Stimulated activated CD8-positive, alpha-beta memory T cell treated with anti-CD3 and anti-CD28 coated beads, Interleukin-7, amount 100 ng/mL, for 1 hour (primary cell): ENCODE measurements at places on chromosomes 11 and 22.

DNA sequence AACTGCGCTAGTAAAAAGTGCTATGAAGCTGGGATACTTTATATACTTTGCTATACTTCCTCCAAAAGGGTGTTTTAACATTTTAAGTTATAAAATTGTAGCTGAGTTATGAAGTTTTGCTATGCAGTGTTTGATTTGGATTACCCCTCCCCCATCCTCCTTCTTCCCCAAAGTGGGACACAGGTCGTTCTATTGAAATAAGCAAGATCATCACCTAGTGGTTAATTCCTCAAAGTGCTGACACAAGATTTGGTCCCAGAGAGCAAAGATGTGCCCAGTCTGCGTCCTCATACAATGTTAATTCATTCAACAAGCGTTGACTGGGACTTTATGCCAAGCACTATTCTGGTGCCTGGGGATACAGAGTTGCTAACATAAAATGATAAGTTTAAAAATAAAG, 78.5 kb downstream of the SPON1 start:
- DNase-seq, result no peak

DNA sequence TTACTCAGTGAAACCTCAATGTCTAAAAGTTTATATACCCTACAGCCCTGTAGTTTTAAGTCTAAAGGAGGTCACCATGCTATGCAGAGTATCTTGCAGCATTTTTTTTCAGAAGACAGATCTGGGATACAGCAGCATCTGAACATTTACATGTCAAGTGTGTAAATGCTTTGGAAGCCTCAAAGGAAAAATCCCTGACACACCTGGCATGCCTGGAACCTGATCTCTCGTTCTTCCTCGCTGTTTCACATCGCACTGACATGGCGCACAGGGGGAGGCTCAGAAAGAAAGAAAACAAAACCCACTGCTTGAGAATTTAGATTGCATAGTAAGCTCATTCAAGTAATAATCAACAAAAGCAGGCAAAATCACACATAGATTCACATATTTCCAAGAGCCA, 31.0 kb downstream of the PAX6 start:
- no peak for DNase-seq

DNA sequence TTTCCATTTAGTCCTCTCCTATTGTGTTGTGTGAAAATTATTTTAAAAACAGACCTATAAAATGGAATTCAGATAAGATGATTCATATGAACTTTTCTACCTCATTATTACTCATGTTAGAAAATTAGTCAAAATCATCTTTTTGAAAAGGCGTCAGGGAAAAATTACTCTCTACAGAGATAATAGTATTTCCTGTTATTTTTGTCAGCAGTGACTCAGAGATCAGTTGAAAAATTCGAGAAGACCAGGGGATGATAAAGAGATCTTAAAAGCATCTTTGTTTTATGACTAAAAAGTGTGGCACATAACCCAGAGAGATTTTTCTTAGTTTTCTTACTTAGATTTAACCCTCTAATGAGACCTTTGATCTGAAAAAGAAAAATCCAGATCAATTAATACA, 157.9 kb upstream of the CARD18 start:
- no peak for DNase-seq

DNA sequence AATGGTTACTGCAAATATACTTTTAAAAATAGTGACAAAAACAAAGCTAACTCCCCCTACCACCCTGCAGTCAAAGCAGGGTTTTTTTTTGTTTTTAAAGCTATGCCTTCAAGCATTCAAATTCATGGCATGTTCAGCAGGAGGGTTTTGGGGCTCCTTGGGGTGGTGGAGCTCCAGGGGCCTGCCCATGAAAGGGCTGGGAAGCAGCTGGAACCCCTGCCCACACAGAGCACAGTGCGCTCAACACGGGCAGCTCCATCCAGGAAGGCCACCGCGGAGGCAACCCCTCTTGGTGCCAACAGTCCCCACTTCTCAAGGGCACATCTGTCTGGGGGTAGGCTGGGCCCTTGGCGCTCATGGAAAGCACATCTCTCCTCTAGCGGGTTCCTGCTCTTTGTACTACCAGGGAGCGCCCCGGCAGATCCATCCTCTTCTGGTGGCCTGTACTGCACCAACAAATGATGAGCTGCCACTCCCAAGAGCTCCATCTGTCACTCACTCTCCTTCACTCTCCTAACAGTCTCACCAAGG, 16.6 kb upstream of the PHLDA2 start:
- no peak for DNase-seq

- no peak for DNase-seq
These were observed 888.9 kb downstream of the BRD1 start for GRCh38 chr22:48938741-48939140.

- no peak for DNase-seq
These were observed 54.4 kb upstream of the JAM3 start for GRCh38 chr11:134014511-134014910.

- DNase-seq, result no peak
These were observed 413.4 kb downstream of the SOX6 start for GRCh38 chr11:15942936-15943335.

DNA sequence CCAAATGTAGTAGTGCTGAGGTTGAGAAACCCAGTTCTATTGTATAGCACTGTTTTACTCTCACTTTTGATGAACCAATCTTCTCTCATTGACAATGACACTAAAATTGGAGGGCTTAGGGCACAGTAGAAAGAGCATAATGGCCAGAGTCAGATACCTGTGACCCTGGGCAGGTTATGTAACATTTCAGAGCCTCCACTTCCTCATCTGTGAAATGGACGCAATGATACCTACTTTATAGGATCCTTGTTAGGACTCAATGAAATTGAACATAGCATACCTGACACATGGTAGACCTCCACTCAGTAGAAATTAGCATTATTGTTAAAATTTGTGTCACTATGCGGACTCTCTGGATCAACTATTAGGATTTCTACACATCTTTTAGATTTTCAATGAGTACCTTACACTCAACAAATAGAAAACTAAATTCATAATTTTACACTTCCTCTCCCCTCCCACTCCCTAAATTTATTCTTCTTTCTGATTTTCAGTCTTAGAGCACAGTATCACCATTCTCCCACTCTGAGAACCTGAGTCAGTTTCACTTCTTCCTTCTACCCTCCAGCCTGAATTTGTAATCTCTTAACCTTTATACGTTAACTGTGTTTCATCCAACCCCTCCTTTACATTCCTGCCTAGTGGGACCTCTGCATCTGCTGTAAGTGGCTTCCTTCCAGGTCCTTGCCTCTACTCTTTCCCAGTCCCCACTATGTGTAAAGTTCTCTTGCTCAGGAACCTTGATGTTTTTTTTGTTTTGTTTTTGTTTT, 78.3 kb downstream of the MICAL2 start:
- no peak for DNase-seq

DNA sequence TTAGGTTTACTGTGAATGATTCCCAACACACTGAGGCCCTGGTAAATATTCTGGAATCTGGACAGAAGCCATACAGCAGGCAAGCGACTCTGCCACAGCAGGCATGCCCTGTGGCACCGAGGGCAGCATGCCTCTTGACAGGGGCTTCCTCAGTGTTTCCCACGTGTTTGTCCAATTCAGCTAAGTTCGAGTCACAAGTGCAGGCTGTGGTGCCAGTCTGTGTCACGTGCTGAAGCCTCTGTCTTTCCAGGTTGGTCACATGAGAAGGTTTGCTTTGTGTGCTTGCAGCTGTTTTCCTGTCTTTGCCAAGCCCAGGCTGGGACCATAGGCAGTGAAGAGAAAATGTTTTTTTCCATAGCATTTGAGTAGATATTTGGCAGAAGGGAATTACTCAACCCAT, 2.4 kb upstream of the PPFIBP2 start:
- no peak for DNase-seq

GRCh38 chr11:44564166-44564565, 1.3 kb upstream of the CD82 start:
- no peak for DNase-seq

DNA sequence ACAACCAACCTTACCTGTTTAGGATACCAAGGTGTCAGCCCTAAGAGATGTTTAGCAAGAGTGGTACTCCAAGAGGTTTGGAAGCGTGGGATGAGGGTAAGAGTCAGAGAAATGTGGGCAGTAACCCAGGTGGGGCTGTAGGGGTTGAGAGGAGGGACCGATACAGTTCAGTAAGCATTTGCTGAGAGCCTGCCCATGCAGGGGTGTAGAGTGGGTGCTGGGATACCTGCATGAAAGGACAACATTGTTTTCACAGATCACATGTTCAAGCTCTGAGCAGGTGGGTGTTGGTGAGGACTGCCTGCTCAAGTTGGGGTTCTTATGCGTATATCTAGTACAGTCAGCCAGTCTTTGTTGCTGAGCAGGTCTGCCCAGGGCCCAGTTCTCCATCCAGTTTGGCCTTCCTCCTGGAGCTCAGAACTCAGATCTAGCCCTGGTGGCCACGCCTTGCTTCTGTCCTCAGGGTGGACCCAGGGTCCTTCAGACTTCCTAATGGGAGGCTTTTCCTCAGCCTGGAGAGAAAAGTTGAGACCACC, 14.8 kb downstream of the PPFIBP2 start:
- no peak for DNase-seq

GRCh38 chr11:75090671-75091177, 6.0 kb downstream of the OR2AT4 start:
- no peak for DNase-seq

GRCh38 chr11:1870721-1871466, 18.0 kb downstream of the LSP1 start:
- no peak for DNase-seq

GRCh38 chr11:16962146-16962545, 52.1 kb downstream of the PLEKHA7 start:
- DNase-seq, result no peak

- no peak for DNase-seq
These were observed 45.2 kb upstream of the TBCEL start for GRCh38 chr11:120978701-120979100.

DNA sequence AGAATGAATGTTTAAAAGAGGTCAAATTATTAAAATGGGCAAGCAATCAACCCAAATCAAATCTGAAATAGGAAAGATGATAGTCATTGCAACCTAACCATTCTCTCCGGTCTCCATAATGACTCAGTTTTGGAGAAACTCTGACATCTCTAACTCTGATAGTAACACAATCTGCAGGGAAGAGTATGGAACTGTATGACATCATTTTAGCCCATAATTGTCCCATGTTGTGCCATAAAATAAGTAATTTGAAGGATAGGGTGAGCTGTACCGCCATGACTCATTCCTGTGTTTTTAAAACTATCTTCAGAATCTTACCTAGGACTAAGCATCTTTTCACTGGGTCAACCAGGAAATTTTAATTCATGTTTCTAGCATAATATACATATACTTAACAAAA, 350.8 kb downstream of the DLG2 start:
- no peak for DNase-seq

DNA sequence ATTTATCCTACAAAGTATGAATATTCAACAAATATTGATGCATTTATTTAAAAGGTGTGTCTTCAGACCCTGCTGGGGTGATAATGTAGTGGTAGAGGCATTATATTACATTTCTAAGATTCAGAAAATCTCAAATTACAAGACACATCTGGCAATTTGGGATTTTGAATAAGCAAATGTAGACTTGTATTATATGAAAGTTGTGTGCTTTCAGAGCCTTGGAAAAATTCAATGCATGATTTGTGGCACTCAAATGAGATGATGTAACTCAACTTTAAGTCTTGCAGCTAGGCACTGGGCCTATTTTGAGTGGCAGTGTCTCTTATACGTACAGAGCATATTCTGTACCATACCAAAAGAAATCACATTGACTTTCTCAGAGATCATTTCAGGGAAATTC, 214.4 kb downstream of the ETS1 start:
- DNase-seq, result no peak

DNA sequence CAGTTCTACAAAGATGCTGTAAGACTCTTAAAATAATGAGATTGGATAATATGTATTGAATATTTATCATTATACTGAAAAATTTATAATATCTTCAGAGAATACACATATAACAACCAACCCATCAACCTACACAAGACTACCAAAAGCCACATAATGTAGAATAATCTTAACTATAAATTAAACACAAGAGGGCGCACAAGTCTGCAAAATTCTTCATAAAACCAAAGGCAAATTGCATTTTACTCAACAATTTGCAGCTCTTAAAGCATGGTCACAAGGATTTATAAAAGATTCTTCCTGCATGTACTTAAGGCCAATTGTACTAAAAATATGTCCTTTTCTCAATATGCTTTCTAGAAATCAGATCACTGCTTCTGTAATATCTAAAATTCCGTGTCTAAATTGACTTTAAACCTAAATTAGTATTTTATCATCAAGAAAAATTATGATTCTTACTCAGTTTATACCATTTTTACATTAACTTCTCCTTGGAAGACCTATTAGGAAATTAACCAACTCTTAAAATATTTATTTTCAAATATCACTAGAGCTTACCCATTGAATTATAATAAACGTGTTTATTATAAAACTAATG, 79.0 kb downstream of the TTC28 start:
- no peak for DNase-seq

GRCh38 chr22:31282748-31283468, 9.4 kb downstream of the PIK3IP1 start:
- DNase-seq, result no peak

- DNase-seq, result no peak
These were observed 63.0 kb downstream of the RELT start for GRCh38 chr11:73439002-73439843.

GRCh38 chr22:33969045-33969444, 48.8 kb upstream of the LARGE1 start:
- DNase-seq, result no peak

GRCh38 chr11:95451682-95452081, 220.7 kb upstream of the SESN3 start:
- DNase-seq, result no peak

- DNase-seq, result no peak
These were observed 6.5 kb upstream of the NPAS4 start for GRCh38 chr11:66414120-66414934.

DNA sequence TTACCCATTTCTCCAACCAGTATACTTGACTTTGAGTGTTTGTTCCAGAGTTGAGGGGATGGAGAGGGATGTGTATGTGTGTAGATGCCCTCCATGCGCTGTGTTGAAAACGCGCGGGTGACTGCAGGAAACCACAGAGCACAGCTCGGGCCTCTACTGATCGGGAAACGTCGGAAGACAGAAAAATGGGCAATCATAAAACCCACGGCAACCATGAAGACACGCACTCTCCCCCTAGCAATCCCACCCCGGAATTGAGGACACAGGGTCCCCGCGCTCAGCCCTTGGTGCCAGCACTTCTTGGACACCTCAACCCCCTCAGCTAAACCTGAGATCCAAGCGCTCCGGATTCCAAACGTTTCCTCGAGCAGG, 251 bp upstream of the UQCC3 start:
- DNase-seq, result no peak
